Activated CD8-positive, alpha-beta memory T cell treated with anti-CD3 and anti-CD28 coated beads, Interleukin-2, amount 50 U/mL, for 48 hours (primary cell): ENCODE measurements at places on chromosomes 11 and 22.

- no peak for DNase-seq
These were observed 138.2 kb downstream of the NECTIN1 start for GRCh38 chr11:119590651-119591351.

- DNase-seq = no peak
These were observed 41.7 kb downstream of the RIBC2 start for GRCh38 chr22:45455212-45455611.

- no peak for DNase-seq
These were observed 104.8 kb downstream of the C11orf58 start for GRCh38 chr11:16843294-16843693.

GRCh38 chr22:29925402-29925801, 42.4 kb downstream of the MTMR3 start:
- no peak for DNase-seq

- DNase-seq = no peak
These were observed 51.5 kb downstream of the ALG9 start for GRCh38 chr11:111819829-111820237.

- DNase-seq = no peak
These were observed 65.9 kb downstream of the PRR5L start for GRCh38 chr11:36361901-36362391.

GRCh38 chr11:71117311-71117710, 135.1 kb downstream of the SHANK2 start:
- DNase-seq = no peak

GRCh38 chr11:68659158-68659921, 25.0 kb upstream of the GAL start:
- no peak for DNase-seq

GRCh38 chr11:62574363-62575071, 826 bp upstream of the EEF1G start:
- peak; percentile 73 for DNase-seq

- peak; percentile 83 for DNase-seq
These were observed 43.5 kb downstream of the MYH9 start for GRCh38 chr22:36344106-36344827.

DNA sequence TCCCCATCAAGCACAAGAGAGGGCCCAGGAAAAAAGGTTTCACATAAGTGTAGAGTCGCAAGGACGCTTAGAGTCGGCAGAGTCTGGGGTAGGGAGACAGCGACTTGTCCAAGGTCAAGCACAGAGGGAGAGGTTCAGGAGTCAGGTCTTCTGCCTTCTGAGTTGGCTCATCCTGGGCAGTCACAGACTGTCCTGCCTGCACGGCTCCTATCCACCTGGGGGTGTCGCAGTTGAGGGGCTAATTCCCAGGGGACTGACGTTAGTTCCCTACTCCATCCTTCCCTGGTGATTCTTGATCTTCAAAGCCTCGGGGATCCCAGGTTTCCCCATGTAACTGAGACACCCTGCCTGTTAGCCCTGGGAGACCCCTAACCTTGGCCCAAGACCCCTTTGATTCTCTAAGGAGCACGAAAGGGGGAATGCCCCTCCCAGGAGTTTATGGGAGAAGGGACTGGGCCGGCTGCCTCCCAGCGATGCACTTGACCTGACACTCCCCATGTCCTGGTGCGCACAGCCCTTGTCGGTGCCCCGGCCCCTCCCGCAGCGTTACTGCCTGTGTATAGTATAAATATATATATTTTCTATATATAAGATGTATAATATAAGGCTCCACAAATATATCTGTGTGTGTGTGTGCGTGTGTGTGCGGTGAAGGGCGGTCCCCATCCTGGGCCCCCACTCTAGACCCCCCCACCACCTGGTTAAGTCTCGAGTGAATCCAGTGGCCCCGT, 14.7 kb upstream of the TAB1 start:
- no peak for DNase-seq

DNA sequence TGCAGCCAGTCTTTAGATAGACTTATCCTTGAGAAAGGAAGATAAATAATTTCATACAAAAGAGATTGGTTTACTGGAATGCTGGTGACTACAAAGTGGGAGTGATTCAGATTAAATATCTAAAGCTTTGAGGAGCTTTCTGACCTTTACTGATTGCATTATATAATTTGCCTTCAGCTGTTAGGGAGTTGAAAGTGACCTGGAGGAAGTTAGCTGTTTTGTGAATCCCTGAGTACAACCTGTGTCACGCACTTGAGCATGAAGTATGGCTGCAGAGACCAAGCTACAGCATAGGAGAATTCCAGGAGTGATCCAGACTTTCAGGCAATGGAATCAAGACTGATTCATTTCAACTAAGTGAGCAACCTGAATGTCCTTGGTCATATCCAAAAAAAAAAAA, 1848.3 kb upstream of the RAG2 start:
- no peak for DNase-seq

DNA sequence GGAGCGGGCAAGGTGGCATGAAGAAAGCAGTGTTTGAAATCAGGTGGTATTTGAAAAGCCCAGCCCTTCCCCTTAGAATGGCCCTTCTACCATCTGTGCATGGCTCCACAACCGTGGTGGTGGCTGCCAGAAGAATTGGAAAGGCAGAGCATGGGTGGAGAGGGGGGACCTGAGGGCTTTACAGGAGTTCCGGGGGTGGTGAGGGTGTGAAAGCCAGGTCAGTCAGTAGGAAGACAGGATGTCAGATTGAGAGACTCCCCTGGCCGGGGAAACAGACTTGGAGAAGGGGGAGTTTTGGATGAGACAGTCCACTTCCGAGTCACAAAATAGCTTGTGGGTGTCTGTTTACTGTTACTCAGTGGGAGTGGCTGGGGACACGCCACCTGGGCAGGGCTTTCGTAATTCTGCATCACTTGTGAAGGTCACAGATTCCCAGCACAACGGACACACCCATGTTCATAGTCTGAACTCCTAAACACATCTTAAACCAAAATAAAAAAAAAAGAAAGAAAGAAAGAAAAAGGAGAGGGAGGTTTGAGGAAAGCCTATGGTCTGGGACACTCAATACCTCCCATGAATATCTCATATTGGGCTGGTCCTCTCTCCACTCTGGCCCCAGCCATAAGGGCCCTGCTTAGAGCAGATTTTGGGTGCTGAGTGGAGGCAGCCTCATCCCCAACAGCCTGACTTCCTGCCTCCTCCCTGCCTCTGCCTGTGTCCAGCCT, 24.4 kb upstream of the SMIM35 start:
- DNase-seq = no peak

- DNase-seq = no peak
These were observed 1.4 kb downstream of the CORO1B start for GRCh38 chr11:67441731-67442351.

DNA sequence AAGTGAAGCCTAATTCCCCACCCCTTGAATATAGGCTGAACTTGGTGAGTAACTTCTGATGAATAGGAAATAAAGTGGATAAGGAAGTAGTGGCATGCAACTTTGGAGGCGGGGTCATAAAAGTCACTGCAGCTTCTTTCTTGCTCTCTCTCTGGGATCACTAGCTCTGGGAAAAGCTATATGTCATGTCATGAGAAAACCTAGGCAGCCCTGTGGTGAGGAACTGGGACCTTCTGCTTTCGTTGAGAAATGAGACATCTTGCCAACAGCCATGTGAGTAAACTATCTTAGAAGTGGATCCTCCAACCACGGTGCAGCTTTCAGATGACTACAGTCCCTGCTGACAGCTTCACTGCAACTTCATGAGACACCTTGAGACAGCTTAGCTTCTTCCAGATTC, 15.7 kb downstream of the ZNF214 start:
- DNase-seq = no peak

- no peak for DNase-seq
These were observed 741 bp downstream of the PHRF1 start for GRCh38 chr11:576811-577610.

GRCh38 chr11:83990160-83990733, 704.1 kb upstream of the CCDC90B start:
- DNase-seq = no peak

- DNase-seq = no peak
These were observed 74.4 kb downstream of the ARHGAP32 start for GRCh38 chr11:129117595-129118350.

GRCh38 chr11:86162239-86162638, 82.3 kb upstream of the EED start:
- DNase-seq = no peak

DNA sequence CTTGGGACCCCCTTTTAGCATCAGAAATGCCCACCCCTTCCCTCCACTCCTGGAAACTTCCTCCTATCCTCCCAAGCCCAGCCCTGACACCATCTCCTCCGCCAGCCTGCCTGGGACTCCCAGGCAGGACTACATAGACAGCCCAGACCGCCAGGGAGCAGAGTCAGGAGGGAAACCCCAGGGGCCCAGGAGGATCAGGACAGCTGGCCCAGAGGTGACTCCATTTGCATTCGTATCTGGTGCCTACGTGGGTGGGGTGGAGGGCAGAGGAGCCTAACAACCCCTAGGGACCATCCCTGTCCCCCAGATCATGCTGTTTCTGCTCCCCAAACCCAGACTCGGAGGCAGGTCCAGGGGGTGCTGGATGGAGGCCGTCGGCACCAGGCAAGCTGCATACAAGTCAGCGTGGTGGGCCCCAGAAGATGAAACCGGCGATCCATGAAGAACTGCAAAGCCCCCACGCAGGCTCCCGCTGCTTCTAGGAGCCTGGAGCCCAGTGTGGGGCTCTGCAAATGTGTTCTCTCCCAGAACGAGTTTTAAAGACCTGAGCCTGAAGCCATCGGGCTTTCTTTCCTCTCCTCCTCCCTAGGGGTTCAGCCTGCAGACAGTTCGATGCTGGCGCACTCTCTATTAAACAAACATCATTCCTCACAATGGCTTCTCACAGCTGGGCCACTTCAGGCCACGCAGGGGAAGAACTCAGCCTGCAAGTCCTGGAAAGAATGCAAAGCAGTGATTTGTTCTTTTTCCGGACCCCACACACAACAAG, 1506.8 kb downstream of the BRD1 start:
- DNase-seq = no peak

DNA sequence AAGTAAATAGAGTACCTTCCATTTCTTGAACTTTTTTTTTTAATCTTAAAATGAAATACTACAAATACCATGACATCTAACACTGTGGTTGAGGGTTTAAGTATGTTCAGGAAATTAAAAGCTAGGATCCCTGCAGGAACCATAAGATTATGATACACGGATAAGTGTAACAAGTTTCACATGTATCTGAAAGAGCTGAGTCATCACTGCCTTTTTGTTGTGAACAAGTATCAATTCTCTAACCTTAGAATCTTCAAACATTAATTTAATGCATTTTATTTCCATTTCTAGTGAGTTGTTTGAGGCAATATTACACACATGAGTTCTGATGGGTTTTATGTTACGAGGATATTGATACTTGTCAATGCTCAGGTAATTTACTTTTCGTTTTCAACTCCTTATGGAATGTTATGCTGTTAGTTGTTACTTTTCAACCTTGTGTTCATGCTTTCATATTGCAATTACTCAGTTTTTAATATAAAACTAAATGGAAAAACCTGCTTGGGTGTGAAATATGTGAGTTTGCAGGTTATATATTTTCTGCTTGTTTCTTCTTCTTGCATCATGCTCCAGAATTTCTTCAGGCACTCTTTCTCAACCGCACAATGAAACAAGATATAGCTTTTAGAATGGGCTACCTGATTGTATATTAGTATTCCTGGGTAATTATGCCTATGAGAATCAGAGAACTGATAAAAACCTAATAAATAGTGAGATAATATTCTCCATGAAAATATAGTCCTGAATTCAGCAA, 361.3 kb upstream of the MTNR1B start:
- DNase-seq = no peak

DNA sequence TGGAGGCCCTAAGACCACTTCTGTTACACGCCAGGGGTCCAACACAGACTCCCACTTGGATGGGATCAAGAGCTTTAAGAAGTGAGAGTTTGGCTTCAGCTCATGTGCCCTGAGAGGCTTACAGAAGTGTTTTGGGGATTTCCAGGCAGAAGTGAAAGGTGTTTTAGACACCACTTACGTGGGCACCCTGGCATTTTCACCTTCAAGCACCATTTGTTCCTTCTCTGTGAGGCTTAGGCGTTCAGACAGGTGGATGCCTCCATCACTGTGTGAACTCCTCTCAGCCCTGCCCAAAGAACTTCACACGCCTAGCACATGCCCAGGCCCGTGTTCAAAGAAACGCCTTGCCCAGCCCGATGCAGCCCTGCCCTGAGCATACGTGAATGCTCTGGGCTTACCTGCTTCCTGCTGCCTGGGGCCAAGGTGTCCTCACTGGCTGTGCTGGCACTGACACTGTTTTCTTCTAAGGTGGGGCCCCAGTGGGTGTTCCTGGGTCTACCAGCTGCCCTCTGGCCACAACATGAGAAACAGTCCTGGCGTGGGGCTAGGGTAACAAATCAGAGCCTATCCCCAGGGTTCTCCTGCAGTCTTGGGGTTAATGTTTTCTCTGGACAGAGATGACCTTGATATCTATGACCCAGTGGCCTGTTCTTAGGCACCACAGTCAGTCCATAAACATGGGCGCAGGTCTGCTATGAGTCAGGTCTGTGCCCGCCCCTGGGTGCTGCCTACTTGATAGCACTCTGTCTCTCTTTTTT, 34.0 kb downstream of the AMPD3 start:
- DNase-seq = peak; percentile 37

DNA sequence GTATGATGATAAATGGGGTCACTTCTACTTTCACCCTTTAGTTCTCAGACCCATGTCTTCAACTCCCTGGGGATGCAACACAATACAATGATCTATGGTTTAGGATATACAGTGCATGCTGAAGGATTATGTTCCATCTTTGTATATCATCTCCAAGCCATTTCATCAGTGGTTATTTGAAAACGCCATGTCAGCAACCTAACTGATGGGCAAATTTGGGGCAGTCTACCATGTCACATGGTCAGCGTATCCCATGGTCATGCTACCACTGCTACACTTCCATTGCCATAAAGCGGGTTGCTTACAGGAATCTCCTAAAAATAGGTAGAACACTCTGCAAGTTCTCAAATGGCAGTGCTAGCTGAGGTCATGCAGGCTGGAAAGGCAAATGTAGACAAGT, 236.5 kb upstream of the ISX start:
- DNase-seq = no peak
